ENCODE measurements at places on chromosomes 16 and 17.

GRCh38 chr17:72937707-72938106, 154.8 kb downstream of the SLC39A11 start:
- DNase-seq = no peak

GRCh38 chr16:70392606-70393005, 45.9 kb downstream of the DDX19A start:
- no peak for DNase-seq

DNA sequence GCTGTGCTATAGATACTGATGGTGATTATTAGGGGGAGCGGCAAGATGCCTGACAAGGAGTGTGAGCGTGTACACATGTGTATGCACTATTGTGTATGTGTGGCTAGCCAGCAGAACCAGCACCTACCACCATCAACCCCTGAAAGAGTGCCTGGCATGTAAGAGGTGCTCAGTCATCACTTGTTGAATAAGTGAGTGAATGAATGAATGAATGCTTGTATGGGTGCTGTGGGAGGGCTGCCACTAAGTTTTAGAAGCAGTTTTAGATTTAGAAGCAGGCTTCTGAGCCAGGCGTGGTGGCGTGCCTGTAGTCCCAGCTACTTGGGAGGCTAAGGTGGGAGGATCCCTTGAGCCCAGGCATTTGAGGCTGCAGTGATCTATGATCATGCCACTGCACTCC, 37.0 kb downstream of the RAB11FIP4 start:
- no peak for DNase-seq

- DNase-seq = no peak
Observed at GRCh38 chr16:3400446-3400778, 392 bp downstream of the ZSCAN32 start.

DNA sequence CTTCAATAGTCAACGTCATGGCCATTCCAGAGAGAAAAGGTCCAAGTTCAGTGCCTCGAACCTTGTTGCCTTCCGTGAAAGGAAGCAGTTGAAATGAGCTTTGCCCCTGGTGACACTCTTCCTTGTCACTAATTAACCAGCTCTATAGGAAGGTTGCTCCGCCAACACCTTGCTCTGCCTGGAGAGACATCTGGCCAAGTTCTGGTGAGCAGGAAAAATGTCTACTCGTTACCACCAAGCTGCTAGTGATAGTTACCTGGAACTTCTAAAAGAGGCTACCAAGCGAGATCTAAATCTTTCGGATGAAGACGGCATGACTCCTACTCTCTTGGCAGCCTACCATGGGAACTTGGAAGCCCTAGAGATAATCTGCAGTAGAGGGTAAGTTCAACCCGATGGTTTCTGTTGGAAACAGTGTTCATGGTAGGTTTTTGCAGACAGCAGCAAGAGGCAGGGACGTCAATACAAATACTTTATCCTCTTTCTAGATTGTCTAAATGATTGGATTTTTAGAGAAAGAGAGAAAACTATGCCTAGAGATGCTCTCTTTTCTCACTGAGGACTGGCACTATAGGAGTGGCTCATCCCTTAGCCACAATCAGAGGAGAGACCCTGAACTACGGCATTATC, at the start of gene ANKS4B:
Gene ANKS4B, plus strand, starts transcription at position 179 of the 630 bp plus-strand sequence. Its CDS starts 39 bp downstream, at position 218.
- no peak for DNase-seq

GRCh38 chr17:1762901-1763898, 1.3 kb downstream of the SERPINF1 start:
- DNase-seq = no peak
